NCI-H226 (cell line): ENCODE measurements at places on chromosomes 3 and 15.

- DNase-seq, result peak; percentile 63
Observed at GRCh38 chr3:42096796-42097565, 5.8 kb downstream of the TRAK1 start.

DNA sequence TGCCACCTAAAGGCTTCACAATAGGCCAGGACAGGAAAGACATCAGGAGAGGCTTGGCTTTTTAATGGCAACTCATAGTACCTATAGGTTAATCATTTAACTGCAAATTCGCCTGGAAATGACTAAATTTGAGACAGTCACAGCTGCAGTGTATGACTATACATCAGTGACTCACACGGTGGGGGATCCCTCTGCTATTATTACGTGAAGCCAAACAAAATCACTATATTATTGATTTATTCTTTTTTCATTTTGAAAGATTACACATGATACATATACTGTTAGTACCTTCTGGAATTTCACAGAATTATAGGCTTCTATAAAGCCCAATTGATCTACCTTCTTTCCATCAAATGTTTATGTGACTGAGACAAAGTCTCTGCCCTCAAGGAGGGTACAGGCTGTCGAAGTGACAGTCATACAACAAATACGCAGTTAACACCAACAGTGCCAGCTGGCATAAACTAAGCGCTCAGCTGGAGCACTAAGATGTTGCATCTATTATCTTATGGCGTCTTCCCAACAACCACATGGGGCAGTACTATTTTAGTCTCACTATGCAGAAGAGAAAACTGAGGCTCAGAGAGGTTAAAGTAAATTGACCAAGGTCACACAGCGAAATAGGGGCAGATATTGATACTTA is 82.0 kb upstream of the LMOD3 start:
- no peak for DNase-seq

DNA sequence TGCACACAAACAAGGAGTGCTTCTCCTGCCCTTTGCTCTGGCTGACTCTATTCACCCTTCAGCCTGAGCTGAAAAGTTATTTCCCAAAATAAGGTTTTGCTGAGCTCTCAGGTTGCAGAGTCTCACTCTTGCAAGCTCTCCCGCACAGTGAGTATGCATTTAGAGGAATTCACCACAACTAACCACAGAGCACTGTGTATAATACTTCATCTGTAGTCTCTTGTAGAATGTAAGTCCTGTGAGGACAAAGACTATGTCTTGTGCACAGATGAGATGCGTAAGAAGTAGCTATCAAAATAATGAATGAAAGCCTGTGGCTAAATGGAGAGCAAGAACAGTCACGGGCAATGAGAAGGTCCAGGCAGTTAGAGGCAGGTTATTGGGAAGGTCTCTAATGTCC is 156.5 kb upstream of the SLCO3A1 start:
- DNase-seq, result no peak

DNA sequence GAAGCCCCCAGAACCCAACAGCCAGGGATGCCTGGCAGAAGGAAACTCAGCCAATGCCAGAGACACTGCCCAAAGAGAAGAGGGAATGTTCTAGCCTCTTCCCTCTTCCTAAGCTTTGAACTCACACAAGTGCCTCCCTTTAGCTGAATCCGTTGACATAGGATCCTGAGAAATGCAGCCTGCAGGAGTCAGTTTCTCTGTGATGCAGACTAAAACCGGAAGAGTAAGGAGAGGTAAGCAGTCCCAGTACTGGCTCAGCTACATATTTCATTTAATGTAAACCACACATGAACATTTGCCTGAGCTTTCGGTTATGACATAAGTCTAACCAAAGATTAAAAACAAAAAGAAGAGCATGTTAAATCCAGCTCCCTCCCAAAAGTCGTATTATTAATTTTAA is 768.7 kb downstream of the TBL1XR1 start:
- DNase-seq, result no peak

- DNase-seq, result no peak
Observed at GRCh38 chr3:115792206-115792955, 169.1 kb downstream of the GAP43 start.

DNA sequence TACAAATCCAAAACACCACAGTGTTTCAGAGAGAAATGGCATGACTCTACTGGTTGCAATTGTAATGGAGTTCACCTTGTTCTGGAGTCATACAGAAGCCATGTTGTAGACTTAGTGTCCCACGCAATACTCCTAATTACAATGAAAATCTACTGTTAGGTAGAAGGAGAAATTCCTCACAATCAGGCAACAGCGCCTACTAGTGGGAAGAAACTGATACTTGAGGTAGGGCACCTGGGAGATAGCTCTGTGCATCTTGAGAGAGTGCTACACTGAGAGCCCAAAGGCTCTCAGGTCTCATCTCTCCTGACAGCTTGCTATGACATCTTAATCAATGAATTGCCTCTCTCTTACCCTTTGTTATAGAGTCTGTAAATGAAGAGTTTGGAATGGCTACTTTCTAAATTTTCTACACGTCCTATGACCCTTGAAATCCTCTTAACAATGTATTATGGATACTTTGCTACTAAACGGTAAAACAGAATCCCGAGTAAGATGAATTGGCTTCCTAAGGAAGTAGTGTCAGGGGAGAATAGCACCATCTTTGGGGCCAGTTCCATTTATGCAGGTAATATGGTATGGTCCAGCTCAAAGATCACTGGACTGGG is 422.7 kb upstream of the TPRG1 start:
- no peak for DNase-seq

DNA sequence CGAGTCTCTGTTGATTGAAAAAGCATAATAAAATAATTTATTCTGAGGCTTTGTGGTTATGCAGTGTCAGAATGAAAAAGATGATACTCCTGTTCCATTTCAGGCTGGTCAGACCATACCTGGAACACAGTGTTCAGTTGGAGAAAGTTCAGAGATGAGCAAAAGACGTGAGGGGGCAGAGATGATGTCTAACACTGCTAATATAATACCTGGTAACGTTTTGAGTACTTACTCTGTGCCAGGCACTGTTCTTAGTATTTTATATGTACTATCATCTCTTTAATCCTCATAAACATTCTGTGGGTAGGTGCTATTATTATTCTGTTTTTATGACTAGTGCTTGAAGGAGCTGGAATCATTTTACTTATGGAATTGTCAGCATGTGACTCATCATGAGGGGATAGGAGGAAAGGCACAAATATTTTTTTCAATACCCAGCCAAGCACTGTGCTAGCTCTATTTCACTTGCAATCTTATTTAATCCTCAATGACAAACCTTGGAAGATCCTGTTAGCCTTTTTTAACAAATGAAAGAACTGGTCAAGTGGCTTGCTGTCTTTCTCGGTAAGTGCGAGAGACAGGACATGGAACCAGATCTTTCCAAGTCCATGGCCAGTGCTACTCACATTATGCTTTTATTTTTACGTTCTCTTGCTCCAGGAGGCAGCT is 31.8 kb downstream of the IQGAP1 start:
- DNase-seq, result peak; percentile 89

- no peak for DNase-seq
Observed at GRCh38 chr15:69525543-69525942, 72.9 kb downstream of the RPLP1 start.

DNA sequence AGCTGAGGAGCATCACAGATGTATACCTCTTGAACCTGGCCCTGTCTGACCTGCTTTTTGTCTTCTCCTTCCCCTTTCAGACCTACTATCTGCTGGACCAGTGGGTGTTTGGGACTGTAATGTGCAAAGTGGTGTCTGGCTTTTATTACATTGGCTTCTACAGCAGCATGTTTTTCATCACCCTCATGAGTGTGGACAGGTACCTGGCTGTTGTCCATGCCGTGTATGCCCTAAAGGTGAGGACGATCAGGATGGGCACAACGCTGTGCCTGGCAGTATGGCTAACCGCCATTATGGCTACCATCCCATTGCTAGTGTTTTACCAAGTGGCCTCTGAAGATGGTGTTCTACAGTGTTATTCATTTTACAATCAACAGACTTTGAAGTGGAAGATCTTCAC is 3.0 kb downstream of the CCR8 start:
- no peak for DNase-seq

- no peak for DNase-seq
Observed at GRCh38 chr3:13715961-13716360, 163.9 kb downstream of the WNT7A start.

- DNase-seq, result no peak
Observed at GRCh38 chr15:79653533-79653932, 221.4 kb downstream of the MINAR1 start.

DNA sequence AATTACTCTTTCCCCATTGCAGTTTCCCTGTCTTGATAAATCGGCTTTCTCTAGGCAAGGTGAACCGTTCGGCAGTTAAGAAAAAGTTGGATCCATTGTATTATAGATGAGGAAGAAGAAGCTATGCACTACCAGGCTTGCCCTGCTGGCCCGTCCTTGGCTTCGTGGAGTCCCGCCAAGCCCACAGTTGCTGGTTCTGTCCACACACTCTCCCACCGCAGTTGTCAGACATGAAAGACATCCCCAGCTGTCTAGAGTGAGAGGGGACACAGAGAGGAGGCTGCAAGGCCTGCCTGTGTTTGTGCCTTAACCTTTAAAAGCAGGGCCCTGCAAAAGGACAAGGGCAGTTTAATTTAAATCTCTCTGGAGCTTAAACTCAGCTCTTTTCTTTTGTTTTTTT is 47.2 kb upstream of the PLCL2 start:
- DNase-seq, result no peak

- no peak for DNase-seq
Observed at GRCh38 chr3:62376906-62377877, 3.8 kb upstream of the FEZF2 start.

- no peak for DNase-seq
Observed at GRCh38 chr15:65377105-65377975, 462 bp downstream of the IGDCC3 start.

GRCh38 chr15:92505611-92506010 is 111.9 kb downstream of the ST8SIA2 start:
- DNase-seq, result no peak

- DNase-seq, result no peak
Observed at GRCh38 chr3:7340795-7341194, 479.9 kb downstream of the GRM7 start.

- no peak for DNase-seq
Observed at GRCh38 chr3:51477360-51477711, 22.5 kb downstream of the DCAF1 start.

- no peak for DNase-seq
Observed at GRCh38 chr3:72067721-72068120, 282.8 kb upstream of the PROK2 start.

- DNase-seq, result no peak
Observed at GRCh38 chr3:159861369-159861987, 127.2 kb upstream of the IL12A start.

DNA sequence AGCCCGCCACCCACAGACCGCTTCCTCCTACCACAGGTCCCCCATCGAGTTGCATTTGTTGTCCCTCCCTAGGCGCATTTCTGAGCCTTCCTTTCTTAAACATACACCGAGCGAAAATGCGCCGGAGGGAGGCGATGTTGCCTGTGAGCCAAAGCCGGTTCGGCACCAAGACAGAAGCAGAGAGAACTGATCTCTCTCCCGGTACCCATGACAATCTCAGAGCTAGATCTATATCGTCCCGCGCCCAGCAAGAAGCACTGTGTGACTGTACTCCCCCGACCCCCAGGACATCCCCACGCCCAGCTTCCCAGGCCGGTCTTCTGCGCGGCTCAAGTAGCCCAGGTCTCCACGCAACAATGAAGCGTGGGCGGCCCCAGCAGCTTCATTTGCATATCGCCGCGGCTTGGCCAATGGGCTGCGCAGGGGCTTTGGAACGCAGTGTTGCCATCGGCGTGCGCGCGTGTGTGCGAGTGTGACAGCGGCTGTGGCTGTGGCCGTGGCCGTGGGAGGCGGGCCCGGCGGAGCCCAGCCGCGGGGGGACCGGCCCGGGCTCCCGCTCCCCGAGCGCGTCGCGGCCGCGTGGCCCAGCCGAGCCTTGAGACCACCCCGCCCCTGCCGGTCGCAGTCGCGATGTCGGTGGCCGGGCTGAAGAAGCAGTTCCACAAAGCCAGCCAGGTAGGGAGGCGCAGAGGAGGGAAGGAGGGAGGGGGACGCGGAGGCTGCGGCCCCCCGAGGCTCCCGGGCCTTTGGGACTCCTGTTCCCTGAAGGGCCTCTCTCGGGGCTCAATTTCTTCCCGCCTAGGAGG is at the start of gene SH3GL3:
SH3GL3 (plus strand) TSS at position 438 of the 806 bp plus-strand sequence; CDS start at position 631, 193 bp downstream.
- peak; percentile 90 for DNase-seq

DNA sequence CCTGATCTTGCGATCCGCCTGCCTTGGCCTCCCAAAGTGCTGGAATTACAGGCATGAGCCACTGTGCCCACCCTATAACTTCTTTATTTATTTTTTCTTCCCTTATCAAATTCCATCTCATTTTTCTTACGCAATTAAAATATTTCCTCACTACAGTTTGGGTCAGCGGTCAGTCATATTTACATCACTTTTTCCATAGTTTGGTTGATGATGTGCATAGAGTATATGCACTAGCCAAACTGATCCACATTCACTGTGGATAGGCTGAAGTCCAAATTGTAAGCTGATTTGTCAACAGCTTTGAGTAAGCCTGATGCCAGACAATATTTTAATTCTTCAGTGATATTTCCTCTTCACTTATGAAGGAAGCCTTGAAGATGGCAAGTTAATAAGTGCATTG is 256.3 kb downstream of the TIGIT start:
- DNase-seq, result peak; percentile 66

DNA sequence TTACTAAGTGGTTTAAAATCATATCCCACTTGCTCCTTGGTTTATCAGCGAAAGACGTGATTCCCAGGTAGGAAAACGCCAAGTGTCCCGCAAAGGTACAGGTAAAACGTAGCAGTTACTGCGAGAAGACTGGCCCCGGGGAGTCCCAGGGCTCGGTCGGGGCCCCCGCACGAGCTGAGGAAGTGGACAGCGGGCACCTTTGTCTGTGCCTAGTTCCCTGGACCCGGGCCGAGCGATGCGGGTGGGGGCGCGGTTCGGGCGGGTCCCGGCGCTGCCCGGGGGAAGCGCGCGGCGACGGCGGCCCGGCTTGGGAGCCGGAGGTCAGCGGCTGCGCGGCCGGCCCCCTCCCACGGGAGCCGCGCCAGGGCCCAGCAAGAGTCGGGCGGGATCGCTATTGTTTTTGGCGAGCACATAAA is 864 bp upstream of the NEO1 start:
- peak; percentile 9 for DNase-seq

DNA sequence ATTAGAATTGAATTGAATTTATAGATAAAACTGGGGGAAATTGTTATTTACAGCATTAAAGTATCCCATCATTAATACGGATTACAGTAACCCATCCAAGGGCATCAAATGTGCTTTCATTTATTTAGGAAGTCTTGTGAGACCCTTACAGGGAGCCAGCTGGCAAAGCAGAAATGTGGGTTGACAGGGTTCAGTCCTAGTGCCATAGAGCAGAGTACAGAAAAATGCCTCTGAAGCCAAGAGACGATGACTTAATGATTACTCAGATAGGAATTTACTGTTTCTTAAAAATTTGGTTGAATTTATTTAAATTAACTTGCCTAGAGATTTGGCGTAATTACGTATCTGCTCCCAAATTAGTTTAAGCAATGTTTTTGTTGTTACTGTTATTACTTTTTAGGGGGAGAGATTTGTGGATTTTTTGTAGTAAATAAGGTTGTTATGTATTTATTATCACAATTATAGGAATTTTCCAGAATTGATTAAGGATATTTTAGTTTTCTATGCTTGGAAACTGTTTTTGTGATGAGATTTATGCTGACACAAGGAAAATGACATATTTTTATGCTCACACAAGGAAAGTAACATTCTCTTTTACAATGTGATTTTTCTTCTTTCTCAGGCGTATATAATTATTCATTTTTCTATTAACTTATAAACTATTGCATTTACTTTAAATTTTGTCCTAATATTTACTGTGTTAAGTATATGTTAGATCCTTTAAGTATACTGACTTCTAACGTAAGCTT is 152.0 kb downstream of the EPHA6 start:
- DNase-seq, result no peak
